AG10803 (cell line): ENCODE measurements at places on chromosomes 2 and 18.

- DNase-seq: no peak
Measured at GRCh38 chr2:227204452-227204851, 40.0 kb downstream of the COL4A3 start.

- DNase-seq: no peak
Measured at GRCh38 chr2:23476786-23477185, 91.8 kb downstream of the KLHL29 start.

- DNase-seq: no peak
Measured at GRCh38 chr18:10055125-10055750, 141.4 kb downstream of the VAPA start.

DNA sequence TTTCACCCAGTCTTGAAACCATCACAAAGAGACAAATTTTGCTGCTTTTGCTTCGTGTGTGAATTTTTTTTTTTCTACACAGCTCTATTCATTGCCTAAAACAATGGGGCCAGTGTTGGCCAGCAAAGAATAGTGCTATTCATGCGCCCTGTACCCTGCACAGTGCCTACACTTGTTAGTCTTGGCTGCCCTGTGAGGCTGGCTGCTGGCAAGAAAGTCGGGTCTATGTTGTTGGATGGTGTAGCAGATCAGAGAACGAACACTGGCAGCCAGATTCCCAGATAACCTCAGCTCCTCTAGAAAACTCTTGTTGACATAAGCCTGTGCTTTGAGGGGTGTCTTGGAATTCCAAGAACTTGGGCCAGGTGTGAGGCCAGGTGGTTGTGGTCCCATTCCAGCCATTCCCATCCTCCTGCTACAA, 455.7 kb upstream of the TCF4 start:
- DNase-seq: no peak

DNA sequence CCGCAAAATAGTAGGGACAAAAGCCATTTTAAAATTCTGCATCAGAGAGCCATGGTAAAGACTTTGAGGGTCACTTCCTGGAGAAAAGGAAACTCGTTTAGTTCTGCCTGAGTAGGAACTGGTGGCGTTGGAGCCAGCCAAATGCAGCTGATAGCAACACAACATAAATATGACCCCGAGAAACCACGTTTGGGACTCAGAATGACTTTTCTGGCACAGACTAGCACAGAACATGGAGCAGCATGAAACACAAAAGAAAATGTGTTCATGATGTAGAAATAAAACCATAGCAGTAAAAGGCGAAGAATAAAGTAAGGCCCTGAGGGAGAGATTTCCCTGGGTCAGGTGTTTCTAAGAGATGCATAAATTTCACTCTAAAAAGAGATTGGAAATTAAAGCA, 149.2 kb upstream of the KLHL29 start:
- DNase-seq: no peak

DNA sequence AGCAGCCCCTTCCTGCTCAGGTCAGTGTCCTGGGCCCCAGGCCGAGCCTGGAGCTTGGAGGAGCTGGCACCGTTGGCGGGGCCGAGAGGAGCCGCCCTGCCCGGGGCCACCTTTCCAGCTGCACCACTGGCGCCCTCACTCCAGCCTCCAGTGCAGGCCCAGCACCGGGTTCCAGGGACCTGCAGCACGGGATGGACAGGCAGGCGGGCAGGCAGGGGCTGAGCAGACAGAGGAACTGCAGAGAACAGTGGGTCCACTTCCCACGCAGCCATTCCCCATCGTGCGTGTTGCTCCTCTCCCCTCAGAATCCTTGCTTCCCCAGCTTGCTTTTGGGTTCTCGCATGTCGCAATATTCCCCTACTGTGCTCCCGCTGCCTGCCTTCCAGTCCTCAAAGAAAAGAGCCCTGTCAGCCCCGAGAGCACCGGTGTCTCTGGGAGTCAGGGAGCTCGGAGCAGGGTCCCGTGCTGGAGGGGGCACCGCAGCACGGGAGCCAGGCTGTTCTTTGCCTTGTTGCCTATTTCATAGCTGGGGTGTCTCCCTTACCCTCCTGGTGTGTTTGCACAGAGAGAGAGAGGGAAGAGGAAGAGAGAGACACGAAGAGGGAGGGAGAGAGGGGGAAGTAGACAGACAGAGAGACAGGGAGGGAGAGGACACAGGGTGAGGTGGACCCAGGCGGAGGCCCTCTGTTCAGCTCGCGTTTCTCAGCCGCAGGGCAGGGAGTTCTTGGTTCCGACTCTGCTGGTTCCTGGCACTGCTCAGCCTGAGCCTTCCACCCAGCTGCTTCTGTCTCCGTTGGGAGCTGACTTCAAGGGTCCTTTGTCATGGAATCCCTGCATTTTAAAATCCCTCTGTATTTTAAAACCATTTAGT, 126.0 kb downstream of the MBP start:
- no peak for DNase-seq

- DNase-seq: no peak
Measured at GRCh38 chr2:98445683-98446581, 1.3 kb downstream of the INPP4A start.

GRCh38 chr2:96207073-96207773, 1.4 kb downstream of the STARD7 start:
- DNase-seq: no peak

- DNase-seq: no peak
Measured at GRCh38 chr2:144325086-144325485, 194.8 kb downstream of the ZEB2 start.

DNA sequence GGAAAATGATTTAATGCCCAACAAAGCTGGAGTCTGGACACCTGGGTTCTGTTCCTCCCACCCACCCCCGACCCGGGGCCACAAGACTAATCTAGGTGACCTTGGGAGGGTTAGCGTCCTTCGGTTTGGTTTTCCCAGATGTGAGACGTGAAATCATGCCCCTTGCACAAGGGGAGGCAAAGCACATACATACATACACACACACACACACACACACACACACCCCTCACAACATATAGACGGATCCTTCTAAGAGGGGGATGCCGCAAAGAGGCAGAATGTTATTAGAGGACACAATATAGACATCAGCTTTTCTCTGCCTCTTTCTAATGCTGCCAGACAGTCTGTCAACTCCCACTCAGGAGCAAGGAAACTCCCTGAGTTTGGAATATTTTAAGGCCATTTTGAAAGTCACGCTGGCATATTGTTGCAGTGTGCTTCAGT, 616 bp upstream of the RBMS1 start:
- DNase-seq: peak; percentile 37

DNA sequence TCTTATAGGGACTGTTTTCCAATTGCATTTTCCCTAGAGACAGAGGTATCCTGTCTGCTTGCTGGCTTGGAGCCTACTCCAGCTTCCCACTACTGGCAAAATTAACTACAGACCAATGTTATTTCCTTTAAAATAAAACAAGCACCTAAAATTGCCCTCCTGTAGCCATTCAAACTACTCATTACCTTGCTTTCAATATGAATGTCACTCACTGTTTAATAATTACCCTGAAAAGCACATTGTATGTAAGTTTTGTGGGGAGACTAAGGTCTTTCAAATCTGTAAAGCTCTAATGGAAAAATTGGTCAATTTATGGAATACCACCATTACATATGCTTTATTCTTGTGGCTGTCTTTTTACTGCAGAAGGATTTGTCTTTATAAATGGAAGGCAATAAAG, 87.3 kb downstream of the DOCK10 start:
- DNase-seq: no peak

- DNase-seq: peak; percentile 44
Measured at GRCh38 chr2:192155511-192156118, 39.1 kb downstream of the TMEFF2 start.

DNA sequence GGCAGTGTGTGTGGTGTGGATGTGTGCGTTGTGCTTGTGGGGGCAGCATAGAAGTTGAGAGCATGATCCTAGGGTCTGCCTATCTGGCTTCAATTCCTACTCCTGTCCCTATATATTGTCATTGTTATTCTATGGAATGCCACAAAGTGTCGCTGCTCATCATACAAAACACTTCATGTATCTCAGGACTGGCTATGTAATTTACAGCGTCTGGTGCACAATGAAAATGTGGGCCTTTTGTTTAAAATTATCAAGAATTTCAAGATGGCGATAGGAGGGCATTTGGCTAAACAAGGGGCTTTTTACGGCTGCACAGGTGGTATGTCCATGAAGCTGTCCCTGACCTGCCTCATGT, 3.4 kb downstream of the SERPINB2 start:
- DNase-seq: no peak

- no peak for DNase-seq
Measured at GRCh38 chr2:121398853-121399252, 113.9 kb upstream of the TFCP2L1 start.

DNA sequence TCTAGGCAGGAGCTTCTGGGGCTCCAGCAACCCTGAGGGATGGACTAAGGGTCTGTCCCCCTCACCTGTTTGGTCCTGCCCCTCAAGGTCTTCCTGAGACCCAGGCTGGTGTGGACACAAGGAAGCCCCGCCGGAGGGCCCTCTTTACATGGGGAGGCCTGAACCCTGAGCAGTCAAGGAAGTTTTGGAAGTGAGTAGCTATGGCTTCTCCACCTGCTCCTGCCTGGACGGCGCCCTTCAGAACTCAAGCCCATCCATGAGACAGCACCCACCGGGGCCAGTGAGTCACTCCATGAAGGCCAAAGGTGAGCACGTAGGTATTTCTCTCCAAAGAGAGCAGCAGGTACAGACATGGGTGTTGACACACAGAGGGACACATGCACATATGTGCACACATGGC, 98.2 kb upstream of the CTDP1 start:
- DNase-seq: no peak

GRCh38 chr2:216424274-216424673, 12.0 kb downstream of the SMARCAL1 start:
- peak; percentile 27 for DNase-seq

GRCh38 chr2:3341336-3341735, 36.3 kb downstream of the EIPR1 start:
- no peak for DNase-seq
